GM23248 (cell line): ENCODE measurements at places on chromosomes 4 and X. TPM values are rescaled to one million over a fixed set of nuclear protein-coding genes. Genes with fewer than 3 reads are reported as not detected.

The ADGRG2 gene
- under 0.01 TPM in 1 of 2 replicates, not detected in the other for total RNA-seq

The GABRA4 gene
- total RNA-seq: not detected in 2 replicates

The PABPC1L2A gene
- total RNA-seq: not detected in 2 replicates

The CXCL6 gene
- total RNA-seq: 8.1 and 13.5 TPM in 2 replicates

The CHIC1 gene
- 7.9 and 10.4 TPM in 2 replicates for total RNA-seq

The ZDHHC15 gene
- not detected in 2 replicates for total RNA-seq

The CLDN34 gene
- total RNA-seq: not detected in 2 replicates

The RBMX gene
- total RNA-seq: 217 and 254 TPM in 2 replicates

The MAGED1 gene
- total RNA-seq: 261 and 293 TPM in 2 replicates

The DCX gene
- not detected in 2 replicates for total RNA-seq

The MAGIX gene
- 1.3 and 8.0 TPM in 2 replicates for total RNA-seq

The TBC1D8B gene
- 9.3 and 9.5 TPM in 2 replicates for total RNA-seq

- H3K4me1 ChIP-seq: no peaks in the 10 kb centered on the region
- DNase-seq: no peak
Observed at GRCh38 chr4:125529071-125529470, 214.3 kb downstream of the FAT4 start.

DNA sequence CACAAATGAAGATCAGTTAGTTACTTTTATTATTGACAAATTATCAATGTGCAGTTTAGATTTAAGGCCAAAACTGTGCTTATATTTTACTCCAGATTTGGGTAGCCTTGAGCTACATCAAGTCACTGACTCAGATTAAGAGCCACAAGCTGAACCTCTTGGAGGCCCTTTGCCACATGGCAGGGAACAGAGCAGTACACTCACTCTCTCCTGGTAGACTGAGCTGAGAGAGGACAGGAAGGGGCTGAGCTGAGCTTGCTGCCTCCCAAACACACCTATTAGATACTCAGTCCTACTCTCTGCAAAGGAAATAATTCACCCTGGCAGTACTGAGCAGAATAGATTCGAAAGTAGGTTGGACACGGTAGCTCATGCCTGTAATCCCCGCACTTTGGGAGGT is 7.8 kb downstream of the STAP1 start:
- H3K27me3 ChIP-seq: no peaks in the 10 kb centered on the region
- peaks cover 10% of the 10 kb centered on the region for H3K4me1 ChIP-seq
- H3K4me3 ChIP-seq: no peak overlapping the region
- H3K36me3 ChIP-seq: no peaks in the 10 kb centered on the region
- peak; percentile 9 for DNase-seq

- no peak overlapping the region for H3K27ac ChIP-seq
- H3K4me3 ChIP-seq: no peak overlapping the region
- no peaks in the 10 kb centered on the region for H3K4me1 ChIP-seq
- H3K27me3 ChIP-seq: no peaks in the 10 kb centered on the region
- peak; percentile 1 for DNase-seq
Observed at GRCh38 chrX:96833333-96833732, 50.4 kb upstream of the RPA4 start.

DNA sequence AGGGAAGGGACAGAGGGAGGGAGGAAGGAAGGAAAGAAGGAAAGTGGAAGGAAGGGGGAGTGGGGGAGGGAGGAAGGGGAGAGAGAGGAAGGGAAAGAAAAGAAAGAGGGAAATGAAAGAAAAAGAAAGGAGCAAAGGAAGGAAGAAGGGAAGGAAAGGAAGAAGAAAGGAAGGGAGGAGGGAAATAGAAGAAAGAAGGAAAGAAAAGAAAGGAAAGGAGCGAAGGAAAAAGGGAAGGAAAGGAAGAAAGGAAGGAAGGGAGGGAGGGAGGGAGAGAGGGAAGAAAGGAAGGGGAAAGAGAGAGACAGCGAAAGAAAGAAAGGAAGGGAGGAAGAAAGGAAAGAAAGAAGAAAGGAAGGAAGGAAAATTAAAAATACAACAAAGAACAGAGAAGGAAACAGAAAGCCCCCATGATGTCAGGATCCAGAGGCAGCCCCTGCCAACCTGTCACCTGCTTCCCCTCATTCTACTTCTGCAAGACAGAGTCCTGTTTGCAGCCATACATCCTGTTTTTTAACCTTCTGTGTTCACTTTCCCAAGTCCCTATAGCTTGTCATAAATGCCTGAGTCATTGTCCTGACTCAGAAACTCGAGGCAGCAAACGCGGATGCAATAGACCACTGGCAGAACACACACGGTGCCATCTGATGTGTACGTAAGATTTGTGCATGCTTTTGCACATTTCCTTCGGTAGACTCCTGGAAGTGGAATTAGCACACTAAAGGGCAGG is 77.0 kb upstream of the C4orf50 start:
- no peak overlapping the region for H3K27ac ChIP-seq
- H3K27me3 ChIP-seq: no peaks in the 10 kb centered on the region
- H3K36me3 ChIP-seq: no peaks in the 10 kb centered on the region
- H3K4me3 ChIP-seq: no peak overlapping the region
- peak; percentile 35 for DNase-seq
- no peaks in the 10 kb centered on the region for H3K4me1 ChIP-seq

DNA sequence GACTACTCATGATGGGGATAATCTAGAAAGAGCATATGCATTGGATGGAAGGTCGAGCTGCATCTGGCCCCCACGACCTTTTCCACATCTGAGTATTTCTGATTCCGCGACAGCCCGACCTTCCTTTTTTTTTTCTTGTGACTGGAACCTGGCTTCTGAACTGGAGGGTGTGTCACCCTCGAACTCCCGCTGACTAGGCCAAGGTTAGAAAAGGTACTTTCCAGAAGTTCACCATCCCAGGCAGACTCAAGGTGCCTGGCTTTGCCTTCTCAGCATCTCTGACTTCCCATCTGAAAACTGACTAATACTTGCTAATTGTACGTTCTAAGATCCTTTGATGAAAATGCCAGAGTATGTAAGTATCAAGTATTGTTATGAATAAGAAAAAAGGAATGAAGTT is 49.3 kb upstream of the CD40LG start:
- no peaks in the 10 kb centered on the region for H3K36me3 ChIP-seq
- H3K4me1 ChIP-seq: no peaks in the 10 kb centered on the region
- no peak overlapping the region for H3K27ac ChIP-seq
- H3K4me3 ChIP-seq: no peak overlapping the region
- no peaks in the 10 kb centered on the region for H3K27me3 ChIP-seq

GRCh38 chr4:93788712-93789111 is 39.8 kb upstream of the ATOH1 start:
- peak; percentile 32 for DNase-seq
- H3K4me3 ChIP-seq: no peak overlapping the region
- H3K4me1 ChIP-seq: no peaks in the 10 kb centered on the region
- H3K27ac ChIP-seq: no peak overlapping the region
- peaks cover 4% of the 10 kb centered on the region for H3K27me3 ChIP-seq
- no peaks in the 10 kb centered on the region for H3K36me3 ChIP-seq

- H3K27ac ChIP-seq: peak overlapping the region; percentile 58
- H3K4me1 ChIP-seq: peaks cover 28% of the 10 kb centered on the region
- H3K4me3 ChIP-seq: peak overlapping the region; percentile 8
- DNase-seq: peak; percentile 60
- no peaks in the 10 kb centered on the region for H3K27me3 ChIP-seq
Observed at GRCh38 chr4:113221990-113222389, 172.5 kb downstream of the ANK2 start.

GRCh38 chrX:39519566-39520301 is 578.0 kb downstream of the BCOR start:
- no peaks in the 10 kb centered on the region for H3K36me3 ChIP-seq
- DNase-seq: no peak
- H3K4me3 ChIP-seq: no peak overlapping the region
- H3K4me1 ChIP-seq: no peaks in the 10 kb centered on the region
- H3K27me3 ChIP-seq: no peaks in the 10 kb centered on the region
- no peak overlapping the region for H3K27ac ChIP-seq

- H3K36me3 ChIP-seq: no peaks in the 10 kb centered on the region
- no peak overlapping the region for H3K4me3 ChIP-seq
- no peaks in the 10 kb centered on the region for H3K27me3 ChIP-seq
- DNase-seq: peak; percentile 22
- no peak overlapping the region for H3K27ac ChIP-seq
- H3K4me1 ChIP-seq: peaks cover 9% of the 10 kb centered on the region
Observed at GRCh38 chr4:70747874-70748273, 26.1 kb downstream of the RUFY3 start.

- no peaks in the 10 kb centered on the region for H3K36me3 ChIP-seq
- no peak for DNase-seq
- H3K4me3 ChIP-seq: no peak overlapping the region
- no peaks in the 10 kb centered on the region for H3K4me1 ChIP-seq
Observed at GRCh38 chrX:39922926-39923325, 174.8 kb downstream of the BCOR start.

DNA sequence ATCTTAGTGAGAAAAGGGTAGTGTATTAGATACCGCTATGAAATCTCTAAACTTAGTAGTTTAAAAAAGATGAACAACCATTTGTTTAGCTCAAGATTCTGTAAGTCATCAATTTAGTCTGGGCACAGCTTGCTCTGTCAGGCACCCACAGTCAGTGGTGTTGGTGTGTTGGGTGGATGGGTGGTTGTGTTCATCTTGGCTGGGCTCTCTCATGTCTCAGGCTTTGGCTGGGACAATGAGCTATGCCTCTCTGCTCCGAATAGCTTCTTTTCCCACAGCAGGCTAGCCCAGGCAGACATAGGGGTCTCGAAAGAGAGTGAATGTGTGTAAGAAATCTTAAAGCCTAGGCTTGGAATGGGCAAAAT is 127.0 kb upstream of the GATB start:
- H3K27ac ChIP-seq: no peak overlapping the region
- no peak for DNase-seq
- H3K4me3 ChIP-seq: no peak overlapping the region
- H3K4me1 ChIP-seq: peaks cover 3% of the 10 kb centered on the region; the same call in 1 of the 2 replicates
- no peaks in the 10 kb centered on the region for H3K36me3 ChIP-seq
- 0 out of 2 replicates have a peak, but pooled peaks cover 2% of the 10 kb centered on the region for H3K27me3 ChIP-seq

GRCh38 chr4:159049780-159050375 is 53.0 kb upstream of the RAPGEF2 start:
- peaks cover 6% of the 10 kb centered on the region for H3K4me1 ChIP-seq
- H3K36me3 ChIP-seq: no peaks in the 10 kb centered on the region
- H3K27me3 ChIP-seq: peaks cover 2% of the 10 kb centered on the region
- H3K27ac ChIP-seq: no peak overlapping the region
- no peak for DNase-seq

- H3K4me1 ChIP-seq: 0 out of 2 replicates have a peak, but pooled peaks cover 5% of the 10 kb centered on the region
- no peaks in the 10 kb centered on the region for H3K27me3 ChIP-seq
- no peak for DNase-seq
- no peak overlapping the region for H3K4me3 ChIP-seq
- no peak overlapping the region for H3K27ac ChIP-seq
Observed at GRCh38 chrX:132591719-132592275, 103.0 kb upstream of the MBNL3 start.

DNA sequence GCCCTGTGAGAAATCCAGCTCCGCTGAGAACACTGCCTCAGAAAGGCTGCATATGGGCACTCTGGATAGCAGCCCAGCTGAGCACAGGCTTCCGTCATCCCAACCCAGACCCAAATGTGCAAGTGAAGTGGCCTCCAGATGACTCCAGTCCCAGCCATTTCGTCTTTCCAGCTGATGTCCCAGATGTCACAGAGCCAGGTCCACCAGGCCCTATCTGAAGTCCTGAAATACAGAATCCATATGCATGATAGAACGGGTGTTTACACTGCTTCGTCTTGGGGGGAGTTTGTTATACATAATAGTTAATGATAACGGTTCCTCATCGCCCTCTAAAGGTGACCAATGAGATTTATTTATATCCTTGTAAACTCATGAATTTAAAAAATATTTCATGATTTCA is 72.6 kb upstream of the TRIM2 start:
- H3K4me3 ChIP-seq: no peak overlapping the region
- no peaks in the 10 kb centered on the region for H3K27me3 ChIP-seq
- H3K27ac ChIP-seq: no peak overlapping the region

- no peaks in the 10 kb centered on the region for H3K27me3 ChIP-seq
- H3K4me3 ChIP-seq: no peak overlapping the region
- H3K27ac ChIP-seq: no peak overlapping the region
- no peaks in the 10 kb centered on the region for H3K36me3 ChIP-seq
- DNase-seq: no peak
Observed at GRCh38 chr4:49044270-49044669, 58.2 kb downstream of the CWH43 start.

DNA sequence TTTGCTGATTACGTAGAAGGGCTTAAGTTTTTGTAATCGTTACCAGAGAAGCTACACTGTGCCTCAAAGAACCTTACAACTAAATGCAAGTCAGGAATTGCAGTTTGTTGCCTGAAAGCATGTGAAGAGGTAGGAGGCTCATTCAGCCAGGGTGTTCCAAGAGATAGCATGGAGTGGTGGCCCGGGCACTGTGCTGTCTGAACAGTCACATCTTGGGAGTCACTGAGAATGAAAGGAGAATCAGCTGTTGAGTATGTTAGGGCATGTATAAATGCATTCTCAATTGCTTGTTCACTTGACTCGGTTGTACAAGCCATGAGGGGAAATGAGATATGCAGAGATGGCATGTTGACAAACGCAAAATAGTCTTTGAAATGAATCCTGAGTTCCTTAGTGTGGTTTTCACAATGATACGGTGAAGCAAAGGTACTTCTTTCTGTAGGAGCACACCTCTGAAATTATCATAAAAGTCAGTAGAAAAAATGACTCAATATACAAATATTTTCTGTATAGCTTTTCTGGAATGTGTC is 161.0 kb downstream of the DCTD start:
- H3K27ac ChIP-seq: no peak overlapping the region
- no peak overlapping the region for H3K4me3 ChIP-seq
- DNase-seq: no peak

GRCh38 chrX:107715331-107716117 is 60.1 kb downstream of the TSC22D3 start:
- 0 out of 2 replicates have a peak, but pooled peaks cover 9% of the 10 kb centered on the region for H3K36me3 ChIP-seq
- no peaks in the 10 kb centered on the region for H3K27me3 ChIP-seq
- DNase-seq: peak; percentile 61
- H3K4me3 ChIP-seq: peak overlapping the region; percentile 91
- H3K27ac ChIP-seq: peak overlapping the region; percentile 95
- peaks cover 50% of the 10 kb centered on the region for H3K4me1 ChIP-seq

DNA sequence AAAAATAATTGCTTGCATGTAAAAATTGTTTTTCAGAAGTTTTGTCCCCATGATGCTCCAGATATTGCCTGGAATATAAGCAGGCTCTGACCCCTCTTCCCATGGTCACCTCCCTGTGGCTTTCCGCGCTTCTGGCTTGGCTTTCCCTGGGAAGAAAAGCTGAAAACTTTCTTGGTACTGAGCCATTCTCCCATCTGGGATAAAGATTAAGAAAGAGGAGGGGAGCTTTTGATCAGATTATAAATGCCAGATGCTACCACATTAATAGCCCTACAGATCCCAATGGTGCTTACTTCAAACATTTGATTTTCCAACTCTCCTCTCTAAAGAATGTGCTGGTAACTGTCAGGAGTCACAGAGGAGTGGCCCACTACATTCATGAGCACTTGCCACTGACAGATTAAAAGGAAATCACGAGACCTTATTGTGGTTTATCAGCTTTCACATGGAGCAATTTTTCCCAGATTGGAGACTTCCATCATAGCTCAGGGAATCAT is 54.4 kb upstream of the GAB1 start:
- H3K27ac ChIP-seq: no peak overlapping the region
- no peaks in the 10 kb centered on the region for H3K36me3 ChIP-seq
- H3K27me3 ChIP-seq: no peaks in the 10 kb centered on the region
- DNase-seq: no peak
- peaks cover 14% of the 10 kb centered on the region for H3K4me1 ChIP-seq
